ENCODE measurements at places on chromosomes 4 and X.

DNA sequence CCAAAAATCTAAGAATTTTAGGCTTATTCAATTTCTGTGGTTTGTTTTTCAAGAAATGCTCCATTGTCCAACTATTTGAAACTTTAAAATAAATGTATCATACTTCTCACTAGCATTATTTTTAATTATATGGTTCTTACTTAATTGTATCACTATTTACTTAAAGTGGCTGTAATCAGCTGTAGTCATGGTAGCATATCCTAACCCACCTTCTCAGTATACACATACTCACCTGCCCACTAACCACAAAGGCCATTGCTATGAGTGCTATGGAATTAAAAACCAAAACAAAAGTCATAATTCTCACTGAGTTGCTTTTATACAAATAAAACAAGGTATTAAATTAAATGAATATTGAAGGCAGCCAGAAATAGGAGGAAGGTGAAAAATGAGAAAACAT lies 5.0 kb downstream of the FBXO8 start:
- no peak for DNase-seq

GRCh38 chrX:94216738-94217137 lies 542.7 kb downstream of the FAM133A start:
- DNase-seq = no peak

DNA sequence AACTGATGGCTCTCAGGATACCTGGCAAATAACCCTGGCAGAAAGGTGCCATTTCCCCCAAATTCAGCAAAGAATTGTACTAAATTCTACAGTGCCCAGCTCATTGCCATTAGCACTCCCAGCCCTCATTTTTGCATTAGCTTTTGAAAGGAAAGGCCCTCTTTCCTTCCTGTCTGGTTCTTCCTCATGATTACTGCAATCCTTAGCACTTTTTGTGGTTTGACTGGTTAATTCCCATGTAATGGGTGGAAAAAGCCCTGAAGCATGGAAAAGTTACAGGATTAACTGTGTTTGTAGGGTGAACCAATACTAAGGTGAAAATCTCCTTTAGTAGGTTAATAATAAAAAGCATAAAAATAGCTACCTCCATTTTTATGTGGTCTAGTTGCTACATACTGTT lies 139.5 kb downstream of the NPNT start:
- no peak for DNase-seq

DNA sequence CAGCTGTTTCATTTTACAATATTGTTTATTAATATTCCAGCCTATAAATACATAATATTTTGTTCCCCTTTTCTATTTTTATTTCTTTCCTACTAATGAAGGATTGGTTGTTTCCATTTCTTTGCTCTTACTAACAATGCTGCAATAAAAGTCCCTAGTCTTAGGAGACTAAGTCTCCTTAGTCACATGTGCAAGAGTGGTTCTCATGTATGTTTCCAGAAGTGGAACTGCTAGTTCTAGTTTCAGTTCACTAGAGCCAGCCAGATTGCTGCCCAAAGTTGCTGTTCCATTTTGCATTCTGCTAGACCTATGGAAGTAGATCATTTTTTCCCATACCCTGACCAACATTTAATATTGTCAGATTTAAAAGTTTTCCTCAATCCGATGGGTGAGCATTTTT lies 44.3 kb downstream of the CNGA1 start:
- DNase-seq = no peak

GRCh38 chr4:124711471-124712371 lies 811 bp downstream of the ANKRD50 start:
- no peak for DNase-seq

- no peak for DNase-seq
Observed at GRCh38 chr4:133775881-133776280, 425.7 kb downstream of the PABPC4L start.

DNA sequence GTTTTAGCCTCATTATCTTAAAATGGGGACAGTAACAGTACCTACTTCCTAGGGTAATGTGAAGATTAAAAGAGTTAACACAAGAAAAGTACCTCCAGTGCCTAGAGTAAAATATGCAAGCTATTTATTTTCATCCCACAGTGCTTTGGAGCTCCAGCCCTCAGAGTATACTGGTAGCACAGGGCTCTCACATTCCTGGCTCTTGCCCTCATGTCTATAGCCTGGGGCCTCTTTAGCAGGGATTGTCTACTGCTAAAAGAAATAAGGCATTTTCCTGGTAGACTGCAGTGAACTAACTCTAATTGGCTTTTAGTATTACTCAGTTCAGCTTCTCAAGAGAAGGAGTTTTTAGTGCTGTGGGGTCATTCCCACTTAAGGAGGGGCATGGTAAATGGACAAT lies 60.8 kb downstream of the RRAGB start:
- no peak for DNase-seq

DNA sequence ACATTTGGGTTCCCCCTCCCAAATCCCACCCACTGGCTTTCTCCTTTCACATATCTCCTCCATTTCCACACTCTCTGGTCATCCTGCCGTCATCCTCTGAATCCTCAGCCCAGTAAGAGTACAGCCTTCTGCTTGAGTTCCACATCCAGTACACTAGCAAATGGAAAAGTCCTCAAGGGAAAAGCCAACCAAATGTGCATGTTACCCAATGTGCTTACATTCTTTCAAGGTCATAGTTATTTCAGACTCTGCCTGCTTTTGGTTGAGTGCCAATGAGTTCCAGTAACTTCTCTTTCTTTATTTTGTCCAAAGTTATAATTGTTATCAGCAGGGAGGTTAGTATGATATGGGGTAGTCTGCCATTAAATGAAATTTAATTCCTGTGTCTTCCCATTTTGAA lies 78.1 kb downstream of the SRPX start:
- DNase-seq = no peak

DNA sequence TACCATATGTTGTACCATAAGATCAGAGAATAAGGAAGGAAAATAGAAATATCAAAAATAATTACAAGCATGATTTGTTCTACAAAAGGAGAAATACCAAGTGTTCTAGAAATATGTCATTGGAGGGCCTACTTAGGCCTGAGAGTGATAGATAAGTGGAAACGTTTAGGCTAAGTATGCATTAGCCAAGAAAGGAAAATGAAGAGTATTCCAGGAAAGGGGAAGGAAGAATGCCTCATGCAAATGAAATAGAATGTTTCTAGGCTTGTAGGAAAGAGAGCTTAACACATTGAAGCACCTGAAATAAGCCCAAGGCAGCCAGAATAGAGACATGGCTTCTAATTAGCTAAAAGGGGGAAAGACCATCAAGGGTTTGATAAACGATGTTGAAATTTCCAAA lies 595.7 kb upstream of the ATOH1 start:
- DNase-seq = no peak

- no peak for DNase-seq
Observed at GRCh38 chrX:63283348-63283747, 67.8 kb downstream of the SPIN4 start.

GRCh38 chr4:137896221-137896737 lies 345.9 kb downstream of the SLC7A11 start:
- DNase-seq = no peak

DNA sequence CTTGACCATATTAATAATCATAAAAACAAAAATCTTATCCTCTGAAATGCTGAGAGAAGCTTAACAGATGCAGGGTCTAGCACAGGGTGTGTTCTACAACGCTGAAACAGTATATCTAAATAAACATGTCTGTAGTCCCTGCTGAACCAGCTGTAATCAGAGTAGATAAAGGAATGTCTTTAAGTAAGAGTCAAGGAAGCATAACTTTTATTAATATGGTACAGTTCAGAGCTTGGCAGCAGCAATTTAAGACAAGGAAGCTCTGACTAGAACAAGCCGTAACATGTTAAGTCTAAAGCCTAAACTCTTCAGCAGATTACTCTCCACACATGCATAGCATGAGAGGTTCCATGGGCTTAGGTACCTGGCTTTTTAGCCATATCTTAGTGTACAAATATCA lies 36.1 kb downstream of the NFKB1 start:
- DNase-seq = no peak

DNA sequence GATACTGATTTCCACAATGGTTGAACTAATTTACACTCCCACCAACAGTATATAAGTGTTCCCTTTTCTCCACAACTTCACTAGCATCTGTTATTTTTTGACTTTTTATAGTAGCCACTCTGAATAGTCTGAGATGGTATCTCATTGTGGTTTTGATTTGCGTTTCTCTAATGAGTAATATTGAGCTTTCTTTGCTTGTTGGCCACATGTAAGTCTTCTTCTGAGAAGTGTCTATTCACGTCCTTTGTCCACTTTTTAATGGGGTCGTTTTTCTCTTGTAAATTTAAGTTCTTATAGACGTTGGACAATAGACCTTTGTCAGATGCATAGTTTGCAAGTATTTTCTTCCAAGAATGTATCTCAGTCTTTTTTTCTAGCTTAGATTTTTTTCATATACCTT lies 10.0 kb downstream of the FBXW7 start:
- no peak for DNase-seq

GRCh38 chr4:80016506-80016905 lies 56.5 kb downstream of the ANTXR2 start:
- no peak for DNase-seq

GRCh38 chr4:57220172-57220571 lies 110.0 kb upstream of the IGFBP7 start:
- DNase-seq = no peak

DNA sequence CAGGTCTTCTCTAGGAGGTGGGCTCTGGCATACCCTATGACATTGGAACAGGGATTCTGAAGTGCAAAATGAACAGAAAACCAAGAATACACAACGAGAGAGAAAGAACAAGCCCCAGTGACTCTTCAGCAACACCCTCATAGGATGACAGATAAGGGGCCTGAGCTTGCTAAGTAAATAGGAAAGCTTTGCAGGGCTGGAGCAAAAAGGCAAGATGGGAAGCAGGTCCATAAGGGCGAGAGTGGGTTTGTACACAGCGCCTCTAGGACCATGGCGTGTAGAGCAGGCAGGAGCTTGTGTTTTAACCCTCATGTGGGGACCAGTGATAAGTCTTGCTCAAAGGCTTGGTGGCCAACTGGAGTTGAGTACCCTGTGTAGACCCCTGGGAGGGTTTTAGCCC lies 45.8 kb downstream of the NELFA start:
- no peak for DNase-seq

- DNase-seq = no peak
Observed at GRCh38 chr4:139509727-139510410, 46.1 kb downstream of the SETD7 start.

DNA sequence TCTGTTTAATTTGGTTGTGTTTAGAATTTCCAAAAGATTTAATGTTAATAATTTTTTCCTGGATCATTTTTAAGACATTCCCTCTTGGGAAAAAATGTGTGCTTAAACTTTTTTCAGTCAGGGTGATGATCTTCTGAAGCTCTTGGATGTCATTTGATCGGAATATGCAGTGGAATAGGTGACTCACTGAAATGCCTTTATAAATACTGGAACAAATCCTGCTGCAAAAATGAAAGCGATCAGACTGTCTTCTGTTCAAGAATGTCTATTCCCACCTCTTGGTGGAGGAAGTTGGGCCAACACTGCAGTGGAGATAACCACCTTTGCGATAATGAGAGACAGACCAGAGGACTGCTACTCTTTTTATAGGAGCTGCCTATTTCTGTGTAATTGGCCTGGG lies 46.7 kb downstream of the LARP1B start:
- DNase-seq = no peak

DNA sequence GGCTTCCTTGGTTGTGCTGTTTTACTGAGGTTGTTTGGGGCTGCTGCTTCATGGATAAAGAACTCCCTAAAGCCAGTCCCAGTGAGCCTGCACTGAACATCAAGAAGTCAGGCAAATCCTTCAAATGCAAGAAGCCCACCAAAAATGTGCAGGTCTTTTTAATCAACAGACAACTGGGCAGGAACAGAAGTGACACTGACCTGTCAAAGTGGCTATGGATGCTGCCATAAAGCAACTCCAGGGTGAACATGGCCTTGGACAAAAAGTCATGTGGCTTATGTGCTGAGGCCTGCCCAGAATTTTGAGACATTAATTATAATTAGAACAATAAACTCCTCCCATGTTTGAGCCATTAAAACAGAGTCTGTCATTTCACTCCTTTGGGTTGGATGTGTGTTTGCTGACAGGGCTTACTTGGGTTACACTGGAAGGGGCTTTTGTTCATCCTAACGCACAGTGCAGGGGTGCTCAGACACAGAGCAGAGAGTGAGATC lies at the start of gene ETDC:
Gene ETDC, plus strand, starts transcription at position 51 of the 494 bp plus-strand sequence. Its CDS starts 0 bp downstream, at position 51.
- no peak for DNase-seq

DNA sequence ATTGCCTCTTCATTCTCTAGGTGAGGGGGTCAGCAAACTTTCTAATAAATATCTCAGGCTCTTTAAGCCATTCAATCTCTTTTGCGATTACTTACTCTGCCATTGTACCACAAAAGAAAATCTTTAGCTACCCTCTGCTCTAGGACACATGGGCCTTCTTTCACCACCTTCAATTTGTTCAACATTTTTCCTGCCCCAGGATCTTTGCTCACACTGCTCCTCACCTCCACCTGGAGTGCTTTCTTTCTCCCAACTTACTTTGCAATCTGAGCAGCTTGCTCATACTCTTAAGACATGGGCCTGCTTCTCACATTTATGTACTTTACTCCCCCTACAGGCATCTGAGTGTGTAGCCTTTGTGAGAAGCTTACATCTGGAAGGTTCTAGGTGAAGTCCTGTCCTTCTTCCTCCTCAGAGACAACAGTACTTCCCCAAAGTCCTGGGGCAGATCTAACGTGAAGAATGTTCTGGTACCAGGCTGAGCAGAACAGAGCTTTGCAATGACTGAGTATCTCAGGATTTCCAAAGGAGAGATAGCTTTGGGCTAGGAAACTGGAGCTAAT lies 55.0 kb upstream of the PRDM5 start:
- DNase-seq = no peak

GRCh38 chrX:66872771-66873170 lies 233.9 kb upstream of the EDA2R start:
- DNase-seq = no peak

- DNase-seq = no peak
Observed at GRCh38 chr4:126558596-126558995, 1074.2 kb upstream of the INTU start.

GRCh38 chr4:123599061-123599919 lies 202.7 kb downstream of the SPRY1 start:
- DNase-seq = no peak

DNA sequence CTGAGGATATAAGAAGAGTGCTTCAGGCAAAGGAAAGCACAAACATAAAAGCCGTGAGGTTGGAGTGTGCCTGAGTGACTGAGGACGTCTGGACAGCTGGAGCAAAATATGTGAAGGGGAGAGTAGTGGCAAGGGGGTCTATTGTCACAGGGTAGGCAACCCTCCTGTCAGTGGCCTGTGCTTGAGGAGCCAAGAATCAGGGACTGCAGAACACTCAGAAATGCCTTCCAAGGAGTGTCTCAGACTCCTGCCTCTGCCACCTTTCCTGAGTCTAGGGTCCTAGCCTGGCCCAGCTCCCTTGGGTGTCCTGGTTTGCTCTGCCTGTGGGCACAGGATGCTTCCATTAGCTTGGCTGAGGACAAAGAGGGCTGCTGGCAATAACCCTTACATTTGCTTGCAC lies 152.5 kb upstream of the PJA1 start:
- DNase-seq = no peak

DNA sequence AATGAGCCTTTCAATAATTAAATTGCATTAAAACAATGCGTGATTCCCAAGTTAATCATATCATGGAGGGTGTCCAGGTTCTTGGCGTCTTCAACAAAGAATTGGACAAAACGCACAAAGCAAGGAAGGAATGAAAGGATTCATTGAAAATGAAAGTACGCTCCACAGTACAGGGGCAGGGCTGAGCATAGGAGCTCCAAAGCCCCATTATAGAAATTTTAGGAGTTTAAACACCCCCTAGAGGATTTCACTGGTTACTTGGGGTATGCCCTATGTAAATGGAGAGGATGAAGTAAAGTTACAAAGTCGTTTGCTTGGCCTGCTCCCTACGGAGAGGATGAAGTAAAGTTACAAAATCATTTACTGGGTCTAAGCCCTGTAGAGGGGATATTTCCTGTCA lies 1910.4 kb downstream of the C4orf33 start:
- no peak for DNase-seq

GRCh38 chr4:168522829-168523489 lies 26.1 kb downstream of the PALLD start:
- no peak for DNase-seq

Measured in amygdala (tissue), 56 donors.